ENCODE measurements at places on chromosomes 7 and 10.

DNA sequence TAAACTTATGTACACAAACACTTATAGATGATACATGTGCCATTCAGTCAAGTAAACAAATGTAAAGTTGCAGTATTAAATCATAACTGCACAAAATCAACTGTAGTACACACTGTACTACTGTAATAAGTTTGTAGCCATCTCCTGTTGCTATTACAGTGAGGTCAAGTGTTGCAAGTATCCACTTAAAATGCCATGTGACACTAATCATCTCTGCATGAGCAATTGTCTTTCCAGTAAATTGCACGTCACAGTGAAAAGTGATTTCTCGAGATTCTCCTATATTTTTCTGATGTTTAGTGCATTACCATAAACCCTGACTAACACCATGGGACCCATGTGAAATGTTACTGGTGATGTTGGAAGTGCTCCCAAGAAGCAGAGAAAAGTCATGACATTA lies 293.3 kb upstream of the SP4 start:
- DNase-seq = no peak

DNA sequence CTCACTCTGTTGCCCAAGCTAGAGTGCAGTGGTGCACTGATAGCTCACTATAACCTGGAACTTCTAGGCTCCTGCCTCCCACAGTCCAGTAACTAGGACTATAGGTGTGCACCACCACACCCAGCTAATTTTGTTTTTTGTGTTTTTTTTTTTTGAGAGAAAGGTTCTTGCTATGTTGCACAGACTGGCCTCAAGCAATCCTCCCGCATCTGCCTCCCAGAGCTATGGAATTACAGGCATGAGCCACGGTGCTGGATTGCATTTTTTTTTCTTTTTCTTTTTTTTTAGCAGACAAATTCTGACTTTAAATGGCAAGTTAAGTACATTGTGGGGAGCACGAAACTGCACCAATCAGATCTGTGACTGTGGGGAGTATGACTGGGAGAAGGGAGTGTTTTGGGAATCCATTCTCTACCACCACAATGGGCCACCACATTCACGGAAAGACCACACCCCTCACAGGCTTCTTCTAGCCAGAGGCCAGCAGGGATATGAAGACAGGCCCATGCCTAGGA lies 58.1 kb upstream of the MSMB start:
- no peak for DNase-seq

- no peak for DNase-seq
These were observed 58.5 kb downstream of the CLRN3 start for GRCh38 chr10:127834221-127834620.

GRCh38 chr7:125090596-125090995 lies 161.0 kb upstream of the POT1 start:
- DNase-seq = no peak

GRCh38 chr10:5070648-5071410 lies 23.4 kb upstream of the AKR1C3 start:
- DNase-seq = no peak

- DNase-seq = no peak
These were observed 86.4 kb downstream of the PRPF18 start for GRCh38 chr10:13673156-13673555.

DNA sequence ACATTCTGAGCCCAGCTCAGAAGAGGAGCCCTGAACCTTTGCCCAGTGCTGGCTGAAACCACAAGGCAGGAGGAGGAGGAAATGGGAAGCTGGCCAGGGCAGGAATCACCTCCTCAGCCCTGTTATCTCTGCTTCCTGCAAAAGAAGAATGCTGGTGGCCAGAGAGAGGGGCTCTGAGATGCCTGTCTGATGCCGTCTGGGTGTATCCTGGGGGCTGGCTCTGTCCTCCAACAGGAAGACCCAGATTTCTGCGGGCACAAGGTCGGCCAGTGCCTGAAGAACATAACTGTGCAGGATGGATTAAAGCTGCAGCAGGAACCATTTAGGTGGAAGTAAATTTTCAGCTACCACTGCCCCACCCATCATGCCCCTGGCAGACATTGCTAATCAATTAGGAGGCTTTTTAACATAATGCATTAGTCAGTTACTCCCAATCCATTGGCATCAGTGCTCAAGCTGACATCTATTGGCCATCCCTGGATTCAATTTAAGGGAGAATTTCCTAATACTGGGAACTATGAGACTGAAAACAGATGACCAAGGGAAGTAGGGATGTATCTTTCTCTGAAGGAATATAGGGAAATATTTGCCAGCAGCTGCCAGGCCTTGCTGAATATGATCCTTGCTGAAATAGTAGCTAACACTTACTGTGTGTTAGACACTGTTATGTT lies 67.7 kb downstream of the COL13A1 start:
- DNase-seq = no peak

- DNase-seq = no peak
These were observed 276.2 kb upstream of the AOAH start for GRCh38 chr7:37000511-37000910.

- no peak for DNase-seq
These were observed 474.1 kb upstream of the AKR1E2 start for GRCh38 chr10:4351723-4352413.

DNA sequence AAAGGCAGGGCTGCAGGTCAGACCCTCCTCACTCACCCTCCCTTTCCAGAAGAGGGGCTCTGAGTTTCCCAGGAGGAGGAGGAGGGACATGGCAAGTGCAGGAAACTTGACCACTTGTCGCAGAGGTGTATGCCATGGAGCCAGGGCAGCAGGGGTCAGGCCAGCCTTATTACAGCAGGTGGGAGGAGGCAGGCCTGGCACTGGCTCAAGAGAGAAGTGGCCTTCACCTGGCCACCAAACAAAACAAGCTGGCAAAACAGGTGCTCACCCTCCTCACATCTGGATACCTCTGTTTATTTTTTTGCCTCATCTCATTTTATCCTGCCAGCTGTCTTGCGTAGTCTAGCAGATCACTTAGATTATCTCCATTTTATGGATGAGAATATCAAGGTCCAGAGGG lies 12.5 kb downstream of the COL13A1 start:
- no peak for DNase-seq

GRCh38 chr10:49312246-49312869 lies 13.4 kb downstream of the C10orf71 start:
- no peak for DNase-seq

- no peak for DNase-seq
These were observed 83.2 kb upstream of the BAIAP2L1 start for GRCh38 chr7:98483964-98484545.

DNA sequence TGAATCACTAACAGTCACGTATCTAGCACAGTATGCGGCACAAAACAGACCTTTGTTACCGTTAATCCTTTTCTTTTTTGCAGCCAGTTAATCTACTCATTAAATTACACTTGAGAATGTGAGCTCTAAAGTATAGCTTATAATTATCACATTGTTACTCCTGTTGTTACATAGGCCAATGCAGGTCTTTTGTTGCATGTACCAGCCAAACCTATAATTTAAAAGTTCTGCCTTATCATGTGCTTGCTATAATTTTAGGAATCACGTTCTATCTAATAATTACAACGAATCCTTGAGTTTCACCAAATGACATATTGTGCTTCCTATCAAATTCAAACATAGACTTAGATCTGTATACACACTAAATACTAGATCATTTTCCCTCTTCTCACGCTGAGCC lies 245.1 kb downstream of the DGKI start:
- no peak for DNase-seq

All from stimulated activated CD8-positive, alpha-beta memory T cell treated with anti-CD3 and anti-CD28 coated beads, Interleukin-7, amount 100 ng/mL, for 1 hour (primary cell).